ENCODE measurements at places on chromosomes 6 and 20.

DNA sequence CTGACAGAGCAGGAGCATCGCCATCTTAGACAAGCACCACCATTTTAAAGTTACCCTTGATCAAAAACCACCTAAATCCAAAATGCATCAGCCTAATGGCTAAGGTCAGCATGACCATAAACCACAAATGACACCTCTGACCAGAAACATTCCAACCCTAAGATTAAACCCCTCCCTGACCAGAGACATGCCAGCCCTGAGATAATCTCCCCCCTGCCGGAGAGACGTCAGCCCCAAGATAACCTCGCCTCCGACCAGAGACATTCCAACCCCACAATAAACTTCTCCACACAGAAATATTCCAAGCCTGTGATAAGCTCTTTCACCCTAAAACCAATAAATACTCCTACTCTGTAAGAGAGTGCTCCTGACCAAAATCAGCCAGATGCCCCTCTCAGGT is 53.5 kb downstream of the PXDC1 start:
- DNase-seq: no peak

DNA sequence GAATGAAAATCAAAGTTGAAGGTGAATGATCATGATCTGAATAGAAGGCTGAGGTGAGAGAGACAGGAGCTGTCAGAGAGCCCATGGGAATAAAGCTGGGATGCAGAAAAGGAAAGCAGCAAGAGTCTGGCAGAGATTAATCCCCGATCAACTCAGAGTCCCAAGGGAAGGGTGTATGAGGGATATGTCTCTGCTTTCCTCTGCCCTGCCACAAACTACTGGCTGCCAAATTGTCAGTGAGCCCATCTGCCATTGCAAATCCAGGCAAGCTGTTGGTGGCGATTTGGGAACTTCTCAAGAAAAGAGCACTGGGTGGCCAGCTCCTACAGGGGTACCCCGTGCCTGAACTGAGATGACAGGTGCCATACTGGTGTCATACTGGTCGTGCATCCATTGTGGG is 705.5 kb upstream of the MAN1A1 start:
- no peak for DNase-seq

GRCh38 chr6:100470422-100471120 is 5.8 kb upstream of the SIM1 start:
- DNase-seq: no peak

DNA sequence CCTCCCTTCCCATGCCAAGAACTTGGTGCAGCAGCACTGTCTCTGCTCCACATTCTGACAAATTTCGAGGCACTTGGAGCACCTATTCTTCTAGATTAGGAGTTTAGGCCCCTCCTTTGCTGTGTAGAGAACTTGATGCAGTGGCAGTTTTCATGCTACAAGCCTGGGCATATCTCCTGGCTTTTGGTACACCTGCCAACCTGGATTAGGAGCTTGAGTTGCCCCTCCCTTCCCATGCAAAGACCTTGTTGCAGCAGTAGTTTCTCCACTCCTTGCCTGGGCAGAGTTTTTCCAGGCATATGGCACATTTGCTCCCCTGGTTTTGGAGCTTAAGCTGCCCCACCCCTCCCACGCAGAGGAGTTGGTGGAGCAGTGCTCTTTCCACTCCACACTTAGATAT is 956.1 kb downstream of the EYS start:
- no peak for DNase-seq

DNA sequence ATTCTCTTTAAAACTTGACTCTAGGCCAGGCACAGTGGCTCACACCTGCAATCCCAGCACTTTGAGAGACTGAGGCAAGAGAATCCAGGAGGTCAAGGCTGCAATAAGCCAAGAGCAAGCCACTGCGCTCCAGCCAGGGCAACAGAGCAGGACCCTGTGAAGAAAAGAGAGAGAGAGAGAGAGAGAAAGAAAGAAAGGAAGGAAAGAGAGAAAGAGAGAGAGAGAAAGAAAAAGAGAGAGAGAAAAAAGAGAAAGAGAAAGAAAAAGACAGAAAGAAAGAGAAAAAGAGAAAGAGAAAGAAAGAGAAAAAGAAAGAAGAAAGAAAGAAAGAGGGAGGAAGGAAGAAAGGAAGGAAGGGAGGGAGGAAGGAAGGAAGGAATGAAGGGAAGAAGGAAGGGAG is 76.7 kb downstream of the RIN2 start:
- DNase-seq: no peak

DNA sequence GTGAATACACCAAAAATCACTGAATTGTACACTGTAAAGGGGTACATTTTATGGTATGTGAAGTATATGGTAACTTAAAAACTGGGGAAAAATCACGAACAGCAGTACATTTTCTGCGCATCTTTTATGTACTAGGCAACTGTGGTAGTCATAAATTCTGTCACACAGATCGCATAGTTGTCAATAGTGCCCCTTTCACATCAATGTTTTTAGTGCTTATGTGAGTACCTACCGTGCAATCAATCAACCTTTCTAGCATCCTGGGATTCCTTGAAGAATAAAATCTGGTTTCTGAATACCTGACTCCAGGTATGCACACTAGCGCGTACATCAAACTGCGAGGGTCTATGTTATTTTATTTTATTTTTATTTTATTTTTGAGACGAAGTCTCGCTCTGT is 637 bp upstream of the RPF2 start:
- no peak for DNase-seq

- DNase-seq: no peak
Measured at GRCh38 chr6:157107915-157108651, 215.2 kb downstream of the TMEM242 start.

GRCh38 chr6:145025488-145025887 is 709.8 kb downstream of the EPM2A start:
- DNase-seq: no peak

DNA sequence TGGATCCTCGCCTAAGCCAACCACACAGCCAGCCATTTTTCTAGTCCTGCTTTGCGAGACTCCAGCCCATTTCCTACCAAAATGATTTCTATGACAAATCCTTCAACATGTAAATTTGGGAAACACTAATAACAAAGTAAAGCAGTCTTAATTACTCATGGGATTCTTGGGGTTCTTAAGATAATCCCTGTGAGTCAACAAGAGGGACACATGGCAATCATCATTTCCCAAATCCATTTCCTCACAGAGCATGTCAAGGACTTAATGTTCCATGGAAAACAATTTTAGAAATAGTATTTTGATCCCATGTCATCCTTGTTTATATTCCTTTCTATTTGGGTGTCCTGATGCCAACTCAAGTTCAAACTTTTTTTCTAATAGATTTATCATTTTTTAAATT is 322.7 kb upstream of the NOX3 start:
- no peak for DNase-seq

DNA sequence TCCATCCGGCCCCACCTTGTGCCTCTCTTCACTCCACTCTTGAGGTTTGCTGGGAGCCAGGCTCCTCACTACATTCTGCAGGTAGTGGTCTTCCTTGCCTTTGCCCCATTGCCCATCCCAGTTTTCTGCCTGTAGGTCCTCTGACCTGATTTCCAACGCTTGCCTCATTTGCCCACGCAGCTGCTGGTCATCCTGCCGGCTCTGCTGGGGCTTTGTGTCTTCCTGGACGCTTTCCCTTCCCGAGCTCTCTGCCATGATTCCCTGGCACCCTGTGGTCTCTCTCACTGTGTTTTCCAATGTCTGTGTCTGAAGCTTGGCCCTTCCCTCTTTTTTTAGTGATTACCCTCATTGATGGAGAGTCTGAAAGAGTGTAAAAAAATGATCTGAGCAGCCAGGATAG is 451.6 kb downstream of the UTRN start:
- no peak for DNase-seq

DNA sequence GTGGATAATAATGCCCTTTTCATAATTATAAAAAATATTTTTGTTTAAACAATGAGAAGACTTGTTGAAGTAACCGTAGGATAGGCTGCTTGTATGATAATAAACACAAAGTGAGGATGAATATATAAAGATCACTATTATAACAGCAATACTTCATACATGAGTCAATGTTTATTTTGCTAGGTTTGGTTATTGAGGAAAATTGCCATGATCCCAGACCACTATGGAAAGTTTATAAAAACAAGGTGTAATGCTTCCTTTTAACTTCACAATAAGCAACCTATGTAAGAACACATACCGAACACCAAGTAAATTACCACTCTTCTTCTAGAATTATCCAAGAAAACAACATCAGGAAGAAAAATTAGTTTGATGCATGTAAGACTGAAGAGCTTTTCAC is 495.3 kb upstream of the RNF217 start:
- DNase-seq: no peak
